HTR-8/SVneo (cell line): ENCODE measurements at places on chromosomes 2 and 18.
A peak's percentile ranks its signal among the peaks of the same experiment; 100 is the strongest.

GRCh38 chr18:69157906-69158305, 242.8 kb upstream of the DOK6 start:
- DNase-seq, result no peak

DNA sequence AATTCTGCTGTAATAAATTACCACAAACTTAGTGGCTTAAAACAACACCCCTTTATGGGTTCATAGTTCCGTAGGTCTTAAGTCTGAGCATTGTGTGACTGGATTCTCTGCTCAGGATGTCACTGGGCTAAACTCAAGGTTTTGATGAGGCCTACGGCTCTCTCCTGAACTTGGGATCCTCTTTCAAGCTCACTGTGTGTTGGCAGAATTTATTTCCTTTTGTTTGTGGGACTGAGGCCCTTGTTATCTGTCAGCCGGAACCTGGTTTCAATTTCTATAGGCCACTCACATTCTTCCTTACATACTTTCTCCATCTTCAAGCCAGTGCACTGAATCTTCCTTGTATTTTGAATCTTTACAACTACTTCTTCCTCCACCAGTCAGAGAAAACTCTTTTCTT, 290.2 kb downstream of the AKAIN1 start:
- DNase-seq, result no peak

DNA sequence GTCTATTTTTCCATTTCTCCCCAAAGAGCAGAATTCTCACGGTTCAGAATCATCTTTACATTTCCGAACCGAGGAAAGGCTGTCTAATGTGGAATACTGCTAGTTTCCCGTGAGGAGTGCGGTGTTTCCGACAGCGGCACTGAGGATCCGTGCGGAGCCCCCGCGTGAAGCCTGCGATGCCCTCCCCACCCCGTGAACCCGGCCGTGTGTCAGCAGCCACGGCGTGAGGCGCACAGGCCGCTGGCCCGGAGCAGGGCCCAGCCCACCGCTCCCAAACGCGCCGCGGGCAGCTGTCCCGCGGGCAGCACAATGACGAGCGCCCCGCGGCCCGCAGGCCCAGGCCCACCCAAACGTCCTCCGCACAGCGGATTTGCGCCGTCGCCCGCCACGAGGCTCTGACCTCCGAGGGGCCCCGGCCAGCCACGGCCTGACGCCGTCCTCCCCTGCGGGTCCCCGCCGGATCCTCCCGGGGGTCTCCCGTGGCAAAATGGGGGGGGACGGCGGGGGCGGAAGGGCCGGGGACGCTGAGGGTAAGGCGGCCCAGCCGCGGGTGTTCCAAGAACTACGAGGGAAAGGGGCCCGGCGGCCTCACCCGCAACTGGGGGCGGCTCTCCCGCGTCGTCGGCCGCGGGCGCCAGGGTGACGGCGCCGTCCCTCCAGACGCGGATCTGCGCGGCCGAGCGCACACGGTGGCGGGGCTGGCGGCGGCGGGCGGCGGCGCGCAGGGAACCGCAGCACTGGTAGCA, 796 bp downstream of the SPIRE1 start:
- no peak for DNase-seq

DNA sequence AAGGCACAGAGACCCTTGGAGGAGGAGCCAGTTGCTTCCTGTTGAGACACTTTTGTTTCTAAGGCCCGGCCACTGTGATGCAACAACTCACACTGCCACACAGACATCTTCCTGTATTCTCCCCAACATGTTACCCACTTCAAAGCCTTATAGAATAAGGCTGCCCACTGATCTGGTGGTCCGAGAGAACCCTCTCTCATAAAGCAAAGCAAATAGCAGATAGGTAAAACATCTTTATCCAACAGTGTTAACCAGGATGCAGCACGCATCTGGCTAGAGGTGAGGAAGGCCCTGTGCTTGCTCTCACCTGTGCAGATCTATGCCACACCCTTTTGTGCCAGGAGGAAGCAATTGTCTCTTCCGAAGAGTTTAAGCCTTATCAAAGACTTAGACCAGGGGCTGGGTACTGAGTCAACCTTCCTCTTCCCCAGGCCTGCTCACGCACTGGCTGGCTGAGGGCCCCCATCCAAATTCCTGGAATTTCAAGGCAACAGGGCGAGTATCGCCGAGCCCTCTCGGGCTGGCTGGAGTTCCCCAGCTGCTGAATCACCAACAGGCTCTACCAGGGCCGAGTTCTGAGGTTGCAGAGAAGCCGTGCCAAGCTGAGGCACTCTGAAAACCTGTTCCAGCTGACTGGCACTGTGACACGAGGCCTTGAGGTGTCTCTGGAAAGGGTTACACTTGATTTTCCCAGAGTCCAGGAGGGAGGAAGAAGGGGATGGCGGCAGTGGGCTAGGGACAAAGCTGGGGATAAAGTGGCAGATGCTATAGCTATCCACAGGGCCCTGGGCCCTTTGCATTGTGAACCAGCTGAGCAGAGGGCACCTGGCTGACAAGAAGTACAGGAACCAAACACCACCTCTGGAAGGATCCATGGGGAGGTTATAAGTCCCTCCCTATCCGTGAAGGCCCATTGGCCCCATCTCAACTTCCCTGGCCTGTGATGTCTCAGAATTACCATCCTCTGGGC, 29.3 kb downstream of the TGFA start:
- DNase-seq, result peak; percentile 89

DNA sequence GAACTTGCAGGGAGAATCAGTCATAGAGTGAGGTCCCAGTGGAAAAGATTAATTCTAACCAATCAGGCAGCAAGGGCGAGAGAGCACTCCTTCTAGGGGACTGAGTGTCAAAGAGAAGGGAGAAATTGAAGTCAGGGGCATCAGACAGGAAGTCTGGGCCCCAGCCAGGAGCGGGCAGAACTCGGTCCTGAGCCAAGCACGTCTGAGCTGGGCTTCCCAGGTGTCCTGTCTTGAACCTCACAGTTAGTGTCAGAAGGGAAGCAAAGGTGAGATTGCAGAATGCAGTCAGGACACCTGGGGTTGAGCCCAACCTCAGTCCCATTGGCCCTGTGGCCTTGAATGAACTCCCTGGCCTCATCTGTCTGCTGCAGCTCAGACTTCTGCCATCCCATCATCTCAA, 220.9 kb downstream of the SMAD2 start:
- DNase-seq, result no peak

- no peak for DNase-seq
Measured at GRCh38 chr18:8049147-8049546, 482.0 kb downstream of the PTPRM start.

GRCh38 chr2:72154386-72154975, 6.8 kb upstream of the CYP26B1 start:
- DNase-seq, result no peak
